ENCODE measurements at places on chromosomes 6 and 20.
A peak's percentile ranks its signal among the peaks of the same experiment; 100 is the strongest.

DNA sequence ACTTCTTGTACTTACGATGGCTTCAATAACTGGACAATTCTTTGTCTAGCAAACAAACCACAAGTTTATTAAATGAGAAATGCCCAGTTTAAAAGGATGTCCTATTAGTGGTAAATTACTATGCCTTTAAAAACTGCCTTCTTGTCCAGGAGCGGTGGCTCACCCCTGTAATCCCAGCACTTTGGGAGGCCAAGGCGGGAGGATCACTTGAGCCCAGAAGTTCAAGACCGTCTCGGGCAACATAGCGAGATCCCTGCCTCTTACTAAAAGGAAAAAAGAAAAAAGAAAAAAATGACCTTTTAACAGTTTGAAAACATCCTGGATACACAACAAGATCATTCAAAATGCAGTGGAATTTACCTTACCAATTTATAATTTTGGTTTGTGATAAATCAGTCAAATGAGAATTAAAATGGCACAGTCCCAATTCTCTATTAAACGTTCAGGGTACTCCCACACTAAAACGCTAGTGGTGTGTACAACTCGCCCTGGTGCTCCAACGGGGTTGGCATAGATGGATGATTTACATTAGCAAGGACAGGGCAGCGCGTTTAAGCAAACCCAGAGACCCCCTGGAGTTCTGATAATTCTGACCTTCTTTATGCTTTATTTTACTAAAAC, 2.3 kb downstream of the ZBTB2 start:
- DNase-seq, result peak; percentile 68

DNA sequence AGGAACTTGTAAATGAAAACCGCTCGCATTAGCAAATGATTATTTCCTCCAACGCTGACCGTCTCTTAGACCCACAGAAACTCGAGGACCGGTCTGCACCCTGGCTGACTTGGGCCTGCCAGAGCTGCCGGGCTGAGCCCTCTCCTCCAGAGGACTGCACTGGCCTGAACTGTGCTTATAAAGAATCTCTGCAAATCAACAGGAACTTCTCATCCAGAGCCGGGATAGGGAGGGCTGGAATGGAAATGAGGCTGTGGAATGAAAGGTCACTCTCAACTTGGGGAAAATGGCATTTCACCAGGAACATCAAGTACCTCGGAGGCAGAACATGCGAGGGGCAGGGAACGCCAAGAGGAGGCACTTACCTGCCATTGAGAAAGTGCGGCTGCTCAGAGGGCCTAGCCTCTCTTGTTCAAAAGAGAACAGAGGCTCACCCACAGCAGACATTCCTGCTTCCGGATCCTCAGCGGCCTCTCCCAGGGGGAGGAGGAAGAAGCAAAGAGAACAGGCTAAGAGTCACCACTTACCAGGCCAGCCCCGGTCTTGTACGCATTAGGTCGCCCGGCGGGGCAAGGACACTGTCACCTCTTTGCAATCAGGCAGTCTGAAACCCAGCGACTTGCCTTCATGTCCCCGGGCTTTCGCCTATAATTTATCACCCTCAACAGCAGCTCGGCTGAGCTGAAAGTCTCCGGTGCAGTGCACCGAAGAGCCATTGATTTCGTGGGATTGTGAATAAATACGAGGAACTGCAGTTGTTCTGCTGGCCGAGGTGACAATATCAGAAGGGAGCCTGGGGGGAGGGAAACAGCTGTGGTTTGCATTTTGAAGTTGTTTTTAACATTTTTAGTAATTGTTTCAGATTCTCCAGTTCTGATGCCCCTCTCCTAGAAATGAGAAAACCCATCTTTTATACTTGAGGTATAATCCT, 37.6 kb downstream of the ZMYND8 start:
- no peak for DNase-seq

GRCh38 chr6:106513808-106514582, 115.3 kb downstream of the RTN4IP1 start:
- DNase-seq, result no peak

- no peak for DNase-seq
These were observed 307.0 kb downstream of the C6orf118 start for GRCh38 chr6:165002358-165002757.
